ENCODE measurements at places on chromosomes 11 and 22. TPM values are rescaled to one million over a fixed set of nuclear protein-coding genes. Genes with fewer than 3 reads are reported as not detected.

SLC22A9 gene
- not detected for total RNA-seq

DSCAML1 gene
- total RNA-seq: 0.30 TPM

CDC42EP1 gene
- total RNA-seq: 31.7 TPM

EMID1 gene
- 0.23 TPM for total RNA-seq

HINFP gene
- total RNA-seq: 10.2 TPM

DERL3 gene
- 0.81 TPM for total RNA-seq

IGLL1 gene
- not detected for total RNA-seq

CARD18 gene
- not detected for total RNA-seq

CENATAC gene
- 16.4 TPM for total RNA-seq

PNPLA3 gene
- total RNA-seq: 0.81 TPM

JAML gene
- not detected for total RNA-seq

TTC28 gene
- 3.1 TPM for total RNA-seq

ASCL2 gene
- not detected for total RNA-seq

POGLUT3 gene
- 8.6 TPM for total RNA-seq

APOA4 gene
- not detected for total RNA-seq

ESAM gene
- total RNA-seq: 12.1 TPM

YPEL1 gene
- total RNA-seq: 0.72 TPM

FAM227A gene
- 0.68 TPM for total RNA-seq

LGR4 gene
- 46.9 TPM for total RNA-seq

OR5A1 gene
- total RNA-seq: not detected

PTPMT1 gene
- total RNA-seq: 76.9 TPM

SLN gene
- total RNA-seq: 2.8 TPM

Measured in A549 treated with dexamethasone at 1 μM for 4 hours (cell line).